Activated CD4-positive, alpha-beta T cell treated with anti-CD3 and anti-CD28 coated beads, Interleukin-2, amount 50 U/mL, for 1 hour (primary cell): ENCODE measurements at places on chromosomes 1 and 21.

DNA sequence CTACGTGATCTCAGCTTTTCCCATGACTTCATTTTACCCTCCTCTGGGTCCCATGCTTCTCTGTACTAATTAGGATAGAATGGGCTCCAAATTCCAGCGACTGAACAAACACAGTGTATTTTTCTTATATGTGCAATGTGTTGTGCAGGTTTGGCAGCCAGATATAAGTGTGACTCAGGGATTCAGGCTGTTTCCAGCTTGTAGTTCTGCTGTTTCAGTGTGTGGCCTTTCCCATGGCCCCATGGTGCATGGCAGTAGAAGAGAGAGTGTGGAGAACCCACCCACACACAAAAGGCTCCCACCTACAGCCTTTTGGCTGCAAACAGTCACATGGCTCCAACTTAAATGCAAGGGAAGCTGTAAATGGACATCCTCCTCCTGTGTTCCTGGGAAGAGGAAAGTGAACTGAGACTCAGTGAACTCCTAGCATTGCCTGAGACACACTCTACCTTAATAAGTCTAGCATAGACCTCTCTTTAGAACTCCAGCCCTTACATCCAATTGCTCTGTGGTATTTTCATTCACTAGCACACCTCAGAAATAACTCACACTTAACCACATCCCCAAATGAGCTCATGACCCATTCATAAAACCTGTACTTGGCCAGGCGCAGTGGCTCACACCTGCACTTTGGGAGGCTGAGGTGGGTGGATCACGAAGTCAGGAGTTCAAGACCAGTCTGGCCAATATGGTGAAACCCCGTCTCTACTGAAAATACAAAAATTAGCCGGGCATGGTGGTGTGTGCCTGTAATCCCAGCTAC, 58.7 kb downstream of the KIAA0040 start:
- DNase-seq = no peak

DNA sequence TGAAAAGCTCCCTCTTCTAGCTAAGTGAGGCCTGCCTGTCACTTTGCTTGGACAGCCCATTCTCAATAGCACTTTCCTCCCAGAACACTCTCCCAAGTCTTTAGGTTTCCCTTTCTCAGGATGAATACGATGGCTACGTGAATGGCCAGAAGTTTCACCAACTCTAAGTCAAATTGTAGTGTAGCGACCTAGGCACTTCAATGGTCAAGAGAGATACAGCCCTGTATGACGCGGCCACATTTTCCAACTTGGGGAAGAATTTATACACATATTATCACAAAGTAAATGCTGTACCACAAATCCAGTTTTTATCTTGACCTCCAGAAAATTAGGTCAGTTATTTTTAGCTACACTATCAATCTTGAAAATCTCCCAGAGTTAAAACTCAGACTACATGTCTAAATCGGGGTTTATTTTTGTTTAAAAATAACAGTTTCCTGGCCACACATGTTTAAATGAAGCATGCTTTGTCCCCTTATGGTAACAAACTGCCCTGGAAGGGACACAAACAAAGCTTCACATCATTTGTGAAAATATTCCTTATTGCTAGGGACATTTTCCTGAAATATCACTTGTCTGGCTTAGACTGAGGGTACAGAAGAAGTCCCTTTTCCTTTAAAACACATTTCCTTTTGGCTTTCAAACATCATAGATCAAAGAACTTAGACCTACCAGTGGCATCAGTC, 192.6 kb downstream of the GABPA start:
- no peak for DNase-seq

- DNase-seq = no peak
Measured at GRCh38 chr1:177119311-177119710, 45.2 kb downstream of the ASTN1 start.

DNA sequence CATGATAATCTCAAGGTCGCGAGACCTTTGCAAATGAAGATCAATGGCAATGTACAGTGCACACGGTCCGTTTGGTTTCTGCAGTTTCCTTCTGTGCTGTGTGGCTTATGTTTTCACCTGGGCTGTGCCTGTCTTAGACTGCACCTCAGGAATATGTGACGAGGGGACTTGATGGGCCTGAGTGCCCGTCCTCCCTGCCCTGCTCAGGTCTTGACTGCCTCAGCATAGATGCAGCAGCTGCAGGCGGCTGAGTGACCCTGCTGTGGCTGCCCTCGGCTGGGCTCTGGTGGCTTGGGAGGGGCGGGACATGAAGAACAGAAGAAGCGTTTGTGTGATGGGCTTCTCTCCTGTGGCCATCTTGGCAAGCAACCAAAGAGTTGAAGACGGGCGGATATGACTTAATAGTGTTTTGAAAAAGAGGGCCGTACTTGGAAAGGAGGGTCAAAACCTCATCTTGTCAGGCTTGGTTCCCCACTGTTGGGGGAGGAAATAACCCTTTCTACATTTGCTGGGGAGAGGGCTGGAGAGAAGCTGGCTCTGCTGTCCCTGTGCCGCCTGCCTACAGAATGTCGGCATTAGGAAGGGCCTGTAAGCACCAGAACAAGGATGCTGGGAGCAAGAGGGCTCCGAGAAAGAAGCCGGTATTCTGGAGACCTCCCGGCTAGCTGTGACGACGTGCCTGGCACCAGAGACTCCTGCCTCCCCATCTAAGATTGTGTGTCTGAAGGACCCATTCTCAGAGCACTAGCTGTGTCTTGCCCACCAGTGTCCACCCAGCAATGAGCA, 7.1 kb downstream of the MYBPHL start:
- DNase-seq = no peak

DNA sequence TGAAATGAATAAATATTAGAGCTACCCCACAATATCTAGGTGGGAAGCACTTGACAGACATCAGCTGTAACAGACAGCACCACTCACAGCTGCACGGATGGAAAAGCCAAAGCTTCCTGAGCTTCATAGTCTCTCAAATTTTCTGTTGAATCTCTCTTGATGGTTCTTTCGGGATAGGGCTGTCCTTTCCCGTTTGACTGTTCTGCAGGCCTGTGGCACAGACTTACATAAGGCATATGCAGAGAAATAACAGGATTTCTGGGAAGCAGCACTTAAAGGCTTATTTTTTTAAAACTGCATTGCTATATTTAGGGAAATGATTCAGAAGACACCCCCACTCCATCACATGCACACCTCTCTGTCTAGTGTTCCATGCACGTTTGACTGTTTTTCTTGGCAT, 77.5 kb downstream of the ZNF648 start:
- DNase-seq = no peak

GRCh38 chr1:76481672-76482071, 385.6 kb upstream of the ST6GALNAC5 start:
- DNase-seq = no peak

DNA sequence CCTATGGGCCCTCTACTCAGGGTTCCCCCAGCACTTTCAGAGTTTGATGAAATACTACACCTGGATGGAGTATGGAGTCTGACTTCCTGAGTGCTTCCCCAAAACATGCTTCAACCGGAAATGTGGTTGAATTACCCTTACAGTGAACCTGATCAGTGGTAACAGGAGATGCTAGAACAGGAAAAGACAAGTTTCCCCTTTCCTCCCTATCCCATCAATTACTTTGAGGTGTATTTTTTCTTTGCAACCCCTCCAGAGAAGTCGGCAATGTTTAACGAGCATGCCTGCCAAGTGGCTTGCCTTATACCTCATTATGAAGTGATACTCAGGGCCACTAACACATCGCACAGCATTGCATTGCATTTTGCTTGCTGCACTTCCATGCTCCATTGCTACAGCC, 7.0 kb downstream of the KRTAP15-1 start:
- no peak for DNase-seq

DNA sequence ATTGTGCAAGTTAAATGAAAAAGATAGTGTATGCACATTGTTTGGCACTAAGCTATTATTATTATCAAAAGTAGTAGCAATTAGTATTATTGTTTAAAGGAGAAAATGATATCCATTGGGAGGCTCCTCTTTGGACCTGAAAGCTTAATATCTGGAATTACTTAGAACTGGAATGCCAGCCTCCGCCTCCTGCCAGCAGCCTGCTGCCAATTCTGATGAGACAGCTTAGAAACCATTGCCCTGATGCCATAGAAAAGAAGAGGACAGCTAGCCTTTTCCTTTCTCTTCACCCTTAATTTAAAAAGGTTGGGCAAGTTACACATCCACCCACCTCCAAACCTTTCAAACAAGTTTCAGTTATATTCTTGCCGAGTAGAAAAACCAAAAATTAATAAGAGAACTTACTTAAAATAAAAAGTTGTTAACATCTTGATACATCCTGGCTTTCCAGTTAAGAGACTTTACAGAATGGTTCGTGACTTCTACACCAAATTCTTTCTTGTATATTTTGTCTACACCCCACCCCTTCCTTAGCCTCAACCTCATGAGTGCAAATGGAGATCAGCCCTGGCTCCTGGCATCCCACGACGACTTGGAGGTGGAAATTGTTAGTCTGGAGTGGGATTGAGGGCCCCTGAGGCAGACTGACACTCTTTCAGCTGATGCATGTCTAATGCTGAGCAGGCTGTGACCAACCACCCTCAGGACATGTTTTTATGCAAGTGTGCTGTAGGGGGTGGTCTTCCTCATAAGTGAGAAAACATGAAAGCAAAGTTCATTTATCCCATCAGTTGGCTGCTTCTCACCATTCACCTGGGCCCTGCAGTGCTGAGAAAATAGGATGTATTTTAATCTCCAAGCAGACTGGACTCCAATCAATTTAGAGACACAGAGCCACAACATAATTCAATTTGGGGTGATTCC, 120.6 kb downstream of the KCNJ15 start:
- DNase-seq = no peak

DNA sequence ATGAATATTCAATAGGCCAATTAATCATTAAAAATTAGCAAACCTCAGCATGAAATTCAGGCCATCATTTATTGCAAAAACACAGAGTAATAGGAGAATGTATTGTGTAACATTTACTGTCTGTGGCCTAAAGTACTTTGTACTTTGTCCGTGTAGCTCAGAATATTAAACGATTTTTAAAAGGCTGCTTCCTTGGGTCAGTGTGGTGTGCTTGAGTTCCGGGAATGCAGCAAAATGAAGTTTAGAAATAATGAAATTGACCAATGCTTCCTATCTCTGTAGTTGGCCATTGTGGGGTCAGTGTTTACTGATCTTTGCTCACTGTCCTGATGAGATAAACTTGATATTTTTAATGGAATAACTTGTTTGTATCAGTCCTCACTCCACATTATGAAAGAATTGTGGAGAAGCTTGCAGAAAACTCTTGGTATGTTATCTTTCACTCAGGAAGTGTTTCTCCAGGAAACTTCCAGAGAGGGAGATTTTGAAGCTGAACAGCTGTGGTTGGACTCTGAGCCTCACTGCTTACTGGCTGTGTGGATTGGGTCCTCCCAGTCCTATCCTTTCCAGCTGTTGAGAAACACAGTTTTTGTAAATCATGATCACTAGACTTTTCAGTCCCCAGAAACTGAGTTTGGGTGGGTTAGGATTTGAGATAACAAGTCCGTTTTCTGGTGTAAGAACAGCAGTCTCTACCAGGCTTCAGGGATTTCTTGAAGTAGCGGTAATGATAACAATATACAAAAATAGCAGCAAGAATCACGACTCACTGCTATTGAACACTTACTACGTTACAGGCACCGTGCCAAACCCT, 19.2 kb upstream of the MTARC1 start:
- no peak for DNase-seq

- no peak for DNase-seq
Measured at GRCh38 chr1:162732566-162733335, 57.8 kb upstream of the HSD17B7 start.

DNA sequence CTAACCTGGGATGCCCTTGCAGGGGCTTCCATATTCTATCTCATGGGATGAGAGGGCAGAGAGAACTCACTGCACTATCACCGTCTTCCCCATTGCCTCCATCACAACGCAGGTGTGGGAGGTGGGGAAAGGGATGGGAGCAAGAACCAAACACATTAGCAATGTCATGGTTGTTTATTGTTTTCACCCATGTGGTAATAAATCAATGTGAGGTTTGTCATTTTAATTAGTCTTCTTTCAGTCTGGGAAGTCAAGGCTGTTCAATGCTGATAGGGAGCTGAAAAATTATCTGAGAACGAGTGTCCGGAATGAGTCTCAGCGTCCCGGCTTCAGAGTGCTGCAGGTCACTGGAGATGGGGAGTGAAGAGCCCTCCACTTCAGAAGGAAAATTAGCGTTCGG, 268.5 kb downstream of the DUSP10 start:
- no peak for DNase-seq

- peak; percentile 54 for DNase-seq
Measured at GRCh38 chr1:178726087-178726517, 1.1 kb downstream of the RALGPS2 start.

- DNase-seq = no peak
Measured at GRCh38 chr1:25893116-25893515, 13.1 kb downstream of the STMN1 start.

GRCh38 chr1:91440847-91441246, 36.2 kb upstream of the HFM1 start:
- no peak for DNase-seq

GRCh38 chr1:200245473-200245872, 164.4 kb downstream of the ZNF281 start:
- no peak for DNase-seq

DNA sequence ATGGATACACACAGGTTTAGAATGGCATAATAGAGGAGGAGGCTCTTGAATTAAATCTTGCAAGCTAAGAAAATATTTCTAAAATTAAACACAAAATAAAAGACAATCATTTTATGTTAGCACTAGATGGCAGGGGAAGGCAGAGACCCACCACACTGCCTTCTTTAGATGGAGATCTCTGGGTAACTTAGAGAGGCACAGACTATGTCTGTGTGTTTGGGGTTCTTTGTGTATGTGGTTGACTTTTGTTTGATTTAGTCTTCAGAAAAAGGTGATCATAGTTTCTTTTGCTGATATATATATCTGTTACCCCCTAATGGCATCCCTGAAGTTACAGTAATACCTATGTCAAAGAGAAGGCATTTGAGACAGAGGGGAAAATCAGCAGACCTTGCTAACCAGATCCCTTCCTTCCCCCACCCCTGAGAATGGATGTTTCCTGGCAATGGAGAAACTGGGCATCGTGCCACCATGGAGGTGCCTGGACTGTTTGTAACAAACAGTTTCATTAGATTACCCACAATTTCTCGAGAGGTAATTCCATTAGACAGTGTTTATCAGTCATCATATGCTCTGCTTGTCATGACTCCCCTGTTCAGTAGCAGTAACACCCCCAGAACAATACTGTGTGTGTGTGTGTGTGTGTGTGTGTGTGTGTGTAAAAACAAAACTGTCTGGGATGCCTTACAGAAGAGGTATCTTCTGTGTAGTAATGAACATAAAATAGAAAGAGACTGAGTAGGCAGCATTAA, 228.3 kb upstream of the DEPDC1 start:
- DNase-seq = no peak

- DNase-seq = no peak
Measured at GRCh38 chr1:21200767-21201166, 24.1 kb upstream of the EIF4G3 start.

DNA sequence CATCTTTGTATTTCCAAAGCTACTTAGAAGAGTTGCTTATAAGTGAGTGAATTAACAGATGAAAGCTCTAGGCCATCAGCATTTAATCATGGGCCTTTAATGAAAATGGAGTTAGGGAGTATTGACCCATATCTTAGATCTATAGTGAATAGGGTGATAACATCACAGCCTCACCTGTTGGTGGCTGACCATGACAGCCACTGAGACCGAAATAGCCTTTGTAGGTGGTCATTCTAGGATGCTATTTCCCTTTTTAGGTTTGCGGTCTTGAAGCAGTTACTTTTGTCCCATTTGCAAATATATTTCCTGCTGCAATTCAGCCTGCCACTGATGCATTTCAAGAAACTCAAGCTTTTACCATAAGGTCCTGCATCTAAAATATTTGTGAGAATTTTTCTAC, 410.1 kb upstream of the LYPLAL1 start:
- no peak for DNase-seq
